Renal cortex interstitium (tissue), 15 donors: ENCODE measurements at places on chromosomes 2 and 18.

GRCh38 chr18:35756506-35757117 is 175.1 kb downstream of the GALNT1 start:
- DNase-seq, result peak; percentile 44

GRCh38 chr2:206616151-206616550 is 26.1 kb upstream of the FAM237A start:
- no peak for DNase-seq

DNA sequence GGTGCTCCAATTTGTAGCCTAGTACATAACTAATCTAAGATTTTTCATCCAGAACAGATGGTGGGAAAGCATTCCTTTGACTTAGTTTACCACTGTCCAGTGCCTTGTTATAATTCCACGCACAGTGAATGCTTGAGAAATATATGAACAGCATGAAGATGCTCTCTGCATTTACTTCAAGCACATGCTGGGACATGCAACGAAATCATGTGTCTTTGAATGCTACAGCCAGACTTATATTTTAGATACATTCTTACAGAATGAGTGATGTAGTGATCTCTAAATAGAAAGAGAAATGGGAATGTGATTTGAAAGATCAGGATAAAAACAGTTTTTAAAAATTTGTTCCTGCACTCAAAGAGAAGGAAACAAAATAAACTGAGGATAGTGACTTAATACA is 398.3 kb downstream of the FBXO15 start:
- DNase-seq, result no peak

- DNase-seq, result peak; percentile 63
Observed at GRCh38 chr2:217555081-217555876, 447.5 kb downstream of the TNS1 start.

- DNase-seq, result no peak
Observed at GRCh38 chr2:48080534-48081316, 174.4 kb upstream of the FBXO11 start.

DNA sequence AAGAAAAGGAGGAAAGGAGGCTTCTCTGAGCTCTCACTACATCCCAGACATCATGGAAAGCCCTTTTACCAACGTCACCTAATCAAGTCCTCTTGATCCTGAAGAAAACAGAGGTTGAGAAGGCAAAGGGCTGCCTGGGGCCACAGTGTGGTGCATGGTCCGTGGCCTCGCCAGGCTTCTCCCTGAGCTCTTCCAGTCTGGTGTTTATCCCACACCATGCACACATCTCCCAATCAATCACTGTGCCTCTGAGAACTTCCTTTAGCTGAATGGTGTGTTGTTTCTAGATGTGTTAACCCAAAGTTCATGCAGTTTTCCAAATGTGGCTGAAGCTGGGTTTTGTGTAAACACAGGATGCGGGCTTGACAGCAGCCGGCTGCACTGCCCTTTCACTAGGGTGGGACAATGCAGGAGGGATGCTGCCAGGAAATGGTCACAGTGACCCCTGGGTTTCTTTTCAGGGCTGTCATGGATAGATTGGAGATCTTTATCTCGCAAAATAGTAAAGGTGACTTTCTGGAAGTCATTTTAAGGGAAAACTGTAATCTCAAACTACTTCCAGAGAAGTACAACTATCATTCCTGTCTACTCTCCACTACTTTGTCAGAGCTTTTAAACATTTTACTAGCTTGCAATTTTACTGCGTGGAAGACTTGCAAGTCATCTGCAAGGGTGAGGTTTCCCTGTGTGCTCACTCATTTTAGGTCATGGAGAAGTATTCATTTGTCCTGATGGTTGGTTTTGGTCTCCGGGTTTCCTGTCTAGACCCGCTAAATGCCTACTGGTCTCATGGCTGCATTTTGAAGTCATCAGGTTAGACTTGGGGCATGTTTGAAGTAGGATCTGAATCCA is 54.6 kb downstream of the IL1R2 start:
- DNase-seq, result no peak
